ENCODE measurements at places on chromosomes 7 and 10. TPM values are rescaled to one million over a fixed set of nuclear protein-coding genes. Genes with fewer than 3 reads are reported as not detected.

Gene DNA2
- 4.1 TPM for total RNA-seq

- no peak for DNase-seq
Measured at GRCh38 chr7:151080067-151080521, 515 bp downstream of the FASTK start.

GRCh38 chr7:150420242-150420641, 30.2 kb upstream of the GIMAP8 start:
- DNase-seq = no peak

DNA sequence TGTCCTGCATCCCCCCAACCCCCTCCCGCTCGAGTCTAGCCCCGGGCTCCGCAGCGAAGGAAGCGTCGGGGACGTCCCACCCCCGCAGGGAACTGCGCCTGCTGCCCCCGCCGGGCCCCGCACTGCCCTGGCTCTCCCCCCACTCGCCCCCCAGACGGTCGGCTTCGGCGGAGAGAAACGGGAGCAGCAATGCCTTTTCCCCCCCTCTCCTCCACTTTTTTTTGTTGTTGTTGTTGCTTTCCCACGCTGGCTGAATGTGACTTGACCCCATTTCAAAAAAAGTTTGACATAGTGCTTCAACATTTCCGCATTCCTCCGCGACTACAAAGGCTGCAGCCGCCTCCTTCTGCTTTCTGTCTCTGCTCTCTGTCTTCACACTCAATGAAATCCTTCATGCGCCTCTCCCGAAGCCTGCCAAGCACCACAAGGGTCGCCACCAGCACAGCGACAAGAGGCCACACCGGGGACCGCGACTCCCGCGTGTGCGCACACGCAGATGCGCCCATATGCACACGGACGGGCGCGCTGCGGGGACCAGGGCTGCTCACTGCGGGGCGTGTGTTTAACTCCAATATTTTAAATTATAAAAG, 1.0 kb downstream of the CDK6 start:
- peak; percentile 25 for DNase-seq

DNA sequence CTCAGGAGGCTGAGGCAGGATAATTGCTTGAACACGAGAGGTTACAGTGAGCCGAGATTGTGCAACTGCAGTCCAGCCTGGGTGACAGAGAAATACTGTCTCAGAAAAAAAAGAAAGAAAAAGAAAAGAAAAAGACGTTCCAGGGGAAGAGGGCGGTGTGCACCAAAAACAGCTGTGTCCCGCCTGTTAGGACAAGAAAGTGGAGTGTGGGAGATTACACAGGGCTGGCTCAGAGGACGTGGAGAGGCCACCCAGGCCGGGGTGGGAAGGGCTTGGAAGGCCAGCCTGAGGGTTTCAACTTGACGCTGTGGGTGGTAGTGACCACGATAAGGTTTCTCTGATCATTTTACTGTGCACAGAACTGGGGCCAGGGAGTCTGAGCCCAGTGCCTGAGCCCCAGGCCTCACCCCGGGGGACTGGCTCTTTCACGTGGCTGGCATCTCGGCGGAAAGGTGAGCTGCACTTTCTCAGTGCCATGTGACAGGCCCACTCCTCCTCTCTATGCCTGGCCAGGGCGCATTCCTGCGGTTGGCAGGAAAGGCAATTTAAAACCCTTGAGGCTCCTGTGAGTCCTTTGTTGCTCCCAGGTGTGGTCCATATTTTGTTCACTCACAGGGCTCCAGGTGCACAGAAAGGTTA, 13.9 kb downstream of the RHBDD2 start:
- DNase-seq = no peak

DNA sequence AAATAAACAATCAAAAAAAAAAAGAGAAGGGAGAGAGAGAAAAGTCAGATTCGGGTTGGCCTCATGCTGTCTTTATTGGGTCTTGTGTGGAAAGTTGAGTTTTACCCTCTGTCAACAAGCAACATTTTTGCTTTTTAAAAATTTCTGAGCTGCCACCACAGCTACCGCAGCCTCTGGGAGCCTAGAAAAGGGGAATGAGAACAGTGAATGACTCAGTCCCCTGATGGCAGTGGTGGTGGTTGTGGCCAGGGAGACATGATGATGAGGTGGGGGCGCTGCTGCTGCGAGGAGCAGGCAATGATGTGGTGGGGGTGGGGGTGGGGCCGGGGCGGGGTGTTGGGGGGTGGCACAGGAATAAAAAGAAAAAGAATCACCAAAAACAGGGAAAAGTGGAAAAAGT, 20.0 kb upstream of the CREB3L2 start:
- no peak for DNase-seq

GRCh38 chr7:74228951-74229900, 19.4 kb downstream of the LAT2 start:
- DNase-seq = no peak

All from omental fat pad (tissue), 4 donors.